ENCODE measurements at places on chromosomes 11 and 22.

GRCh38 chr11:124150684-124151083 is 32.5 kb upstream of the OR10D3 start:
- no peak for DNase-seq

- DNase-seq, result no peak
Observed at GRCh38 chr11:12618743-12619540, 55.3 kb upstream of the TEAD1 start.

DNA sequence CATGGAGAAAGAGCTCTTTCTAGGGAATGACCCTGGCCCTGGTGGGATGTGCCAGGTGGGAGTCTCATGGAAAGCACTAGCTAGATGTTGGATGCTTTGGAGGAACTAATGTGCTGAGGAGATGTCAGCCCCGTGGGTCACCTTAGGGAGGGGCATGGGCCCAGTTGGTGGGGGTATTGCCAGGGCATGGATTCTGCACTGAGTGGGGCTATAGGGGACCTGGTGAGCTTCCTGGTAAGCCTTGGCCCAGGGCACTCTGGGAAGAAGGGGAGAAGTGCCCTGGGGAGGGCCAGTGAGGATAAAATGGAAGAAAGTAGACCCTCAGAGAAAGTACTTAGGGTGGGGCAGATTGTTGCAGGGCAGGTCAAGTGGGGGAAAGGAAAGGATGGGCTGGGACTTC is 65.2 kb upstream of the SORL1-AS1 start:
- no peak for DNase-seq

DNA sequence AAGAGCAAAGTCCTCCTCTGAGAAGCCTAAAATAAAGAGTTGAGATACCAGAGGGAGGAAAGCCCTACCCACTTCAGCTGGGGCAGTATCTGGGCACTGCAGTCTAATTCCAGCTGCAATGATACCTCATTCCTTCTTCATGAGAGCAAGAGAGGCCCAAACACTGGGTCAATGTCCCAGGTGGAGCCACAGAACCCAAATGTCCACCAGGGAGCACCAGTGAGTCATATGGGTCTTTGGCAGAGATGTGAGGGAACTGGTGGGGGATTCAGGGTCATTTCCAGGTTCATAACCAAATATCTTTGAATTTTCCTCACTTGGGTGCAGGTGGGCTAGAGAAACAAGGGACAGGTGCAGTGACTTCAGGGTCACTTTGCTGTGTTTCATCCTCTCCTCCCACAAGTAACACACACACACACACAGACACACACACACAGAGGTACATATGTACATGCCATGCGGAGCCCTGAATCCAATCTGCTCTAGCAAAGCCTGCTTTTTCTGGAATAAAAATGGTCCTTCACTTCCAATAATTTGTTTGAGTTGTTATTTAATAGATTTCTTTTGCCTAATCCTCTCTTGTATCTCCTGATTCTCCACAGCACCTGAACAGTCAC is 585.4 kb downstream of the SOX6 start:
- DNase-seq, result peak; percentile 84

DNA sequence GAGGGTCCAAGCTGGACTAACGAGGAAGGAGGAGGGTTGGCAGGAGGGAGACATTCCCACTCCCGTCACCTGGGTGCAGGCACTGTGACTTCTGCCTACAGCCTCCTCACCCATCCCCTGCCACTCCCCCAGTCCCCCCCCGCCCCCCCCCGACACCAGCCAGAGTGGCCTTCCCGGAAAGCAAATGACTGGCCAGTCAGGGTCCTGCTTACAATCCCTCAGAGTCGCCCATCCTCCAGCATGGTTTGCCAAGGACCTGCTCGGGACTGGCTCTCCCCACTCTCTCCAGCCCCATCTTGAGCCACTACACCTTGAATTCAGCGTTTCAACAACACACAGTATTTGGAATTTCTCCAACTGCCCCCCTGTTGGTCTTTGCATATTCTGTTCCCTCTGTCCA is 59.6 kb downstream of the THAP12 start:
- no peak for DNase-seq

GRCh38 chr11:65287601-65288000 is 25.8 kb downstream of the POLA2 start:
- no peak for DNase-seq

- no peak for DNase-seq
Observed at GRCh38 chr11:5449432-5449831, 309 bp downstream of the OR51I2 start.

- no peak for DNase-seq
Observed at GRCh38 chr11:100619484-100619883, 67.6 kb upstream of the ARHGAP42 start.

GRCh38 chr11:118851970-118852369 is 31.7 kb upstream of the CXCR5 start:
- DNase-seq, result no peak

DNA sequence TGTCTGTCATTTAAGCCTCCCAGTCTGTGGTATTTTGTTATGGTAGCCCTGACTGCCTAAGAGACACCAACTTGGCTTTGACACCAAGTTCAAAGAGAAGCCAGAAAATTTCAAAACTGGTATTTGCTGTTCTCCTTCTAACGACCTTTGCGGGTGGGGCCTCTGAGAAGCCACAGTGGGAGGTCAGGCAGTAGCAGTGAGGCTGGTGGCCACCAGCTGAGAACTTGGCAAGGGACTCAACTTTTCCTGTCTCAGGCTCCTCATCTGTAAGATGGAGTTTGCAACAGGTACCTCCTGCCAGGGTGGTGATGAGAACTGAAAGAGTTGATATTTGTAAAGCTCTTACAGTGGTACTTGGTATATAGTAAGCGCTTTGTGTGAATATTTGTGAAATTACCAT is 183.4 kb downstream of the BCR start:
- DNase-seq, result no peak

GRCh38 chr11:12221051-12221535 is 110.7 kb downstream of the MICAL2 start:
- no peak for DNase-seq

GRCh38 chr22:38072322-38073149 is 11.4 kb downstream of the SLC16A8 start:
- DNase-seq, result no peak
